ENCODE measurements at places on chromosomes 12 and 14.
A peak's percentile ranks its signal among the peaks of the same experiment; 100 is the strongest.

GRCh38 chr12:130846369-130846768 lies 7.3 kb upstream of the STX2 start:
- no peak for DNase-seq

- DNase-seq: peak; percentile 54
These were observed 15.9 kb upstream of the HHIPL1 start for GRCh38 chr14:99628887-99629618.

- no peak for DNase-seq
These were observed 682.4 kb downstream of the TMEM121 start for GRCh38 chr14:106208794-106209193.

- no peak for DNase-seq
These were observed 45.6 kb downstream of the SFSWAP start for GRCh38 chr12:131756441-131756840.

- no peak for DNase-seq
These were observed 279.2 kb downstream of the SYT1 start for GRCh38 chr12:79143803-79144202.

DNA sequence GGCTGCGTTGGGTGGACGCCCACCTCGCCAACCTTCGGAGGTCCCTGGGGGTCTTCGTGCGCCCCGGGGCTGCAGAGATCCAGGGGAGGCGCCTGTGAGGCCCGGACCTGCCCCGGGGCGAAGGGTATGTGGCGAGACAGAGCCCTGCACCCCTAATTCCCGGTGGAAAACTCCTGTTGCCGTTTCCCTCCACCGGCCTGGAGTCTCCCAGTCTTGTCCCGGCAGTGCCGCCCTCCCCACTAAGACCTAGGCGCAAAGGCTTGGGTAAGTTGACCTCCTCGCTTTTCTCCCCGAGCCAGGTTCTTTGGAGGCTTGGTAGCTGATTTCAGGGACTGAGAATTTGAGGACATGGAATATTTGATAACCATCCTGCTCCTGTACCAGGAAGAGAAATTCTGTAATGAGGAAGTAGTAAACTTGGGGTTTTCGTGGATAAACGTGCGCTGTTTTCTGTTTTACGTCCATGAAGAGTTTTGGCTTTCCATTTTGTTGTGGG lies 530 bp downstream of the APAF1 start:
- no peak for DNase-seq

DNA sequence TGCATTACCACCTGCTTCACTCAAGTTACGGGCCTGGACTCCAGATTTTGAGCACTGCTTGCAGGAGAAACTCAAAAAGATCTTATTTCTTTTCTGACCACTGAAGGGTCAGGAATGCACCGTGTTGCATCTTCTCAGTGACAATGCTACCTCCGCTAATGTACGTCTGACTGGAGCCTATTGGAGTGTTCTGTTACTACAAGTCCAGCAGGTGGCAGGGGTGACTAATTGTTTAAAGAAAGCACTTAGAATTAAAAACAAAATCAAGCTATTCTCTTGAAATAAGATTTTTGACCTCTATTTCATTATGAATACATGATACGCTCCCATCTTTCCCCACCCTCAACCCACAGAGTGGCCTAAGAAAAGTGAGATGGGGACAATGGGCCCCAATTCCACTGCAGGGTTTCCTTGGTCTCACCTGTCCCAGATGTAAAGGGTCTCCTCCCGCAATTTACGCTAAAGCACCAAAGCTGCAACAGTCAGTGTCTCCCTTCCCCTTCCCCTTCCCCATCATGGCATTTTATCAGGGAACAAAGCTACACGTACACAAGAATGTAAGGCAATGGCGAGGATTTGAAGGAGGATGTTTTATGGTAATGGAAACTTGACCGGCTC lies 2.2 kb downstream of the TBPL2 start:
- no peak for DNase-seq

- no peak for DNase-seq
These were observed 520.8 kb downstream of the FLRT2 start for GRCh38 chr14:86050757-86051156.

DNA sequence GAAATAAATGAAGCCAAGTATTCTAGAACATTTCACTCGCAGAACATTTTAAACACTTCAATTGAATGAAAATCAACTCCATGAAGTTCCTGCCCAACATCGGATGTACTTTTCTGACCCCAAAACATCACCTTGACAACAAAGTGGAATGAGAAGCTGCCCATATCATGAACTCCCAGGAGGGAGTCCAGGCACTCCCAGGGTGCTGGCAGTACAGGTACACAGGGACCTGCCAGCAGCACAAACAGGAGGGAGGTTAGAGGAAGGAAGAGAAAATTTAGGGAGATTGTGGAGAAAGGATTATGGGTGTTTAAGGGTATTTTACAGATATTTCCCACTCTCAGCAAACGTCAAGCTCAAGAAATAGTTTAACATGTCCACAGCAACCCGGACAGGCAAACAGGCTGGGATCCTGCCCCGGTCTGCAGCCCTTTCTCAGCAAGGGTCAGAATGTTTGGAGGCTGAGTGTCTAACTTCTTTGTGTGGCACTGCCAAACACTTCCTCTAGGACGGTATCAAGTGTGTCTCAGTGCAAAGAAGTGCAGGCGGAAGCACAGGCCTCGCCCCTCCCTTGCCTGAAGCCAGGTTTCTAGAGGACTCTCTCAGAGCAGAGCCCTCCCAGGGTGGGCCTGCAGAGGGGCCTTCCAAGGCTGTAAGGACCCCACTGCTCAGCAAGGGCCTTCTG lies 72.2 kb downstream of the SETD3 start:
- DNase-seq: no peak

GRCh38 chr14:66815687-66816086 lies 307.7 kb downstream of the GPHN start:
- no peak for DNase-seq

GRCh38 chr12:124730455-124730932 lies 133.2 kb downstream of the SCARB1 start:
- no peak for DNase-seq

- no peak for DNase-seq
These were observed 225.3 kb upstream of the PELI2 start for GRCh38 chr14:55892906-55893305.

- DNase-seq: peak; percentile 81
These were observed 5.5 kb downstream of the BCL11B start for GRCh38 chr14:99266181-99267178.

GRCh38 chr12:126171937-126172559 lies 1106.8 kb downstream of the AACS start:
- DNase-seq: no peak

- no peak for DNase-seq
These were observed 313.2 kb downstream of the ATP23 start for GRCh38 chr12:58254463-58255100.

- no peak for DNase-seq
These were observed 103.9 kb downstream of the ALG10 start for GRCh38 chr12:34126239-34126641.

- no peak for DNase-seq
These were observed 1.4 kb downstream of the KRT5 start for GRCh38 chr12:52518574-52519386.

DNA sequence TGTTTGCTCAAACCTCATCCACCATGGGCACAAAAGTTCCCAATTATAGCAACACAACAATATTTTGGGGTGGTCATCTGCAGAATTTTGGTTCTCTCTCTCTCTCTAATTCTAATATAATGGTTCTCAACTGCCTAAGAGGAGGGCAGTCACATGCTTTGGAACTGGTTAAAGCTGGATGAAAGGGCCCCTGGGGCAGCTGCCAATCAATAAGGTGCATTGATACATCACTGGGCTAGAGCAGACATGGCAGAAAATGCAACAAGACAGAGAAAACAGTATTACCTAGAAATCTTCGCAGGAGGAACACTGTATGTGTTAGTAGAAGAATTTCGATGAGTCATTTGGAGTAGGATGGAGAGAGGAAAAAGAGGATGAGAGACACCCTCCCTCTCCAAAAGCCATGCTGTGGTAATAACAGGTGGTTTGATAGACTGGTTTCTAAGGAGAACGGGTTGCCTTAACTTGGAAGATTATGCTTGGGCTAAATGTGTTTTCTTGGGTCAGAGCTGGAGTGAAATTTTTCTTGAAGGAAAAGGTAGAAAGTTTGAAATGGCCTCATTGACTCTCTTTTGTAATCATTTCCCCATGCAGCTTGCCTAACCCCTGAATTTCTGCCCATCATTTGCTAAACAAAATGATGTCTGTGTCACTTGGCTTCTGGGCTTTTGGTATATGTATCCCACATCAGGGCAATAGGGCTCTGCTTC lies 67.1 kb upstream of the HIF1A start:
- no peak for DNase-seq

Measured in stimulated activated CD4-positive, alpha-beta T cell treated with anti-CD3 and anti-CD28 coated beads, Interleukin-1b, Interleukin-23, amount 100 ng/mL, for 24 hours (primary cell).